ENCODE measurements at places on chromosomes 5 and 9.
A peak's percentile ranks its signal among the peaks of the same experiment; 100 is the strongest.

DNA sequence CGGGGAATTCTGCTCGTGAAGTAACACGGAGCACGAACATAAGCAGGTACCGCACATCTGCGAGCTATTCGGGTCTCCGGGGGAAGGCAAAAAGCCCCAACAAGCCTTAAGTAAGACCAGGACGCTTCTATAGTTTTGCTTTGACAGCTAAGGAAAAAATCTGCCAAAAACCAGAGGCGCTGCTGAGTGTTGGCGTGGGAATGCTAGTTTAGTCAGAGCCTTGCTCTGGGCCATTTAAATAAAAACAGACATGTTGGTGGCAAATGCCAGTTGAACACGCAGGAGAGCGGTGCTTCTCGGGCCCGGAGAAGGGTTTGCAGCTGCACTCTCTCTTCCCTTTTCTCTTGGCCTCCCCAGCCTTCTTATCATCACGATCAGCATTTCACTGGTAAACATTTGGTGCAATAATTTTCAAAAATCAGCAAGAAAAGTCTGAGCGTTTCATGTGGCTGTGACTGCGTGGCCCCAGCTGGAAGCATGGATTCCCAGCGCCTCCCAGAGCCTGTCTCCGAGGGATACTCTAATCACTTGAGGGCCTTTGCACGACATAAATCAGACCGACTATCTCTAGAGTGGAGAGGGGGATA is 6.4 kb upstream of the NOTCH1 start:
- no peak for DNase-seq

- DNase-seq: no peak
These were observed 11.1 kb upstream of the CTSL start for GRCh38 chr9:87714819-87715218.

DNA sequence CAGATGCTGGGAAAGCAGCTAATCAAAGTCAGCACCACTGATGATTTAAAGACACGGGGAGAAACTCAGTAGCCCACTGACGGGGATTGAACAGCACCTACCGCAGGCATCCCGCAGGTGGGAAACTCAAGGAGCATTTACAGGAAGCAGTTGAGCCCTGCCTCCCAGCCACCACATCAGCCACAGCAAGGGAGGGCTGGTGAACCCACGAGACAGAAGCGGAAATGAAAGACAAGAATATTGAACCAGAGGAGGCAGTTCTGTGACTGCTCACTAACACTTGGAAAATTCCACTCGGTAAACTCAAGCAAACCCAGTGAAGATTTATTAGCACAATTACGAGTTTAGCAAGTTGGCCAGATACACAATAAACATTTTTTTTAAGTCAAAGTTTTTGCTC is 10.6 kb upstream of the FAM163B start:
- no peak for DNase-seq

- DNase-seq: no peak
These were observed 39.2 kb downstream of the NEK6 start for GRCh38 chr9:124296796-124297550.

GRCh38 chr5:61342071-61342501 is 10.0 kb downstream of the ZSWIM6 start:
- DNase-seq: no peak

DNA sequence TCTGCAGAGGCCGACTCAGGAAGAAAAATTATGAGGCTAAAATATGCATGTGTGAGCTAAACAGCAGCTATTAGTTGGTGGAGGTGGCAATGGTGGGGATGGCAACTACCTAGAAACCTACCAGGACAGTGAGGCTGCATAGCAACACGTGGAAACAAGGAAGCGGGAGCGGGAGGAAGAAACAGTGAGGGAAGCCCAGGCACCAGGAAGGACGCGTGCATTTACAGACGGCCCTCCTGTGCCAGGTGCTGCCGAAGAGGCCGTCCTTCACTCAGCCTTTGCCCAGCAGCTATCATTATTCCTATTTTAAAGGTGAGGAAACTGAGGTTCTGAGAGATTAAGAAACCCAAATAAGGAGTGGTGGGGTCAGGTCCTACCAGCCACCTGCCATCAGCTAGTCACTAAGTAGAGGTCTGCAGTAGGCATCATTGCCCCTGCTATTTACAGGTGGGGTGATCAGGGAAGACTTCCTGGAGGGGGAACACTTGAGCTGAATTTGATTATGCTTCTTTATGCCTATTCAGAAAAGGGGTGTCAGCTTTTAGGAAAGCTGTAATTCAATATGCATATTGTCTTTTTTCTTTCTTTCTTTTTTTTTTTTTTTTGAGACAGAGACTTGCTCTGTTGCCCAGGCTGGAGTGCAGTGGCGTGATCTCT is 125.3 kb downstream of the CRB2 start:
- DNase-seq: no peak

GRCh38 chr5:151101746-151102145 is 20.9 kb upstream of the TNIP1 start:
- DNase-seq: no peak

- DNase-seq: no peak
These were observed 101.8 kb upstream of the LARP1 start for GRCh38 chr5:154653418-154653763.

GRCh38 chr9:78213712-78214111 is 22.2 kb upstream of the CEP78 start:
- DNase-seq: no peak

GRCh38 chr9:124351672-124352468 is 63.4 kb downstream of the PSMB7 start:
- DNase-seq: no peak

DNA sequence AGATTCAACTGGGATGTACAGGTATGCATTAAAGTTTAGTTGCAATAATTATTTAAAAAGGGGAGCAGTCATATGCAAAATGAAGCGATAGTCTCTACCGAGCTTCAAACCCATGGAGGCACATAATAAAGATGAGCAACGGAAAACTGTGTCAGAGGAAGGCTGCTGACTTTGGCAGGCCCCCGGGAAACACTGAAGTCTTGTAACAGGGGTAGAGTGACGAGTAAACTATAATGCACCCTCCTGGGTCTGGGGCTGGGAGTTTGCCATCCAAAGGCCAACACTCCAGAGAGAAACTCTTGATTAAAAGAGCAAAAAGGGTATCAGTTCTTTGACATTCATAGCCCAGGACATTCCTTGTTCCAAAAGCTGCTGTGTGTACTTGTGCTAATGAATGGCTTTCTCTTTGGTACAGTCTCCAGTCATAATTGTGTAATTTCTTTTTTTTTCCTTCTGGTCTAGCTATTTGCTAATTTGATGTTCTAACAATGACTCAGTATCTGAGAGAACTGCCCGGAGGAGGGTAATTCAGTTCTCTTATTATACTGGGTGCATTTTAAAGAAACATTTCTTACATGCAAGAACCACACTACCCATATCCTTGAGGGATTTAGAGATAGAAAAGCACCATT is 59.2 kb downstream of the TNC start:
- DNase-seq: no peak

- DNase-seq: no peak
These were observed 354.0 kb downstream of the PRR16 start for GRCh38 chr5:120818128-120818527.

DNA sequence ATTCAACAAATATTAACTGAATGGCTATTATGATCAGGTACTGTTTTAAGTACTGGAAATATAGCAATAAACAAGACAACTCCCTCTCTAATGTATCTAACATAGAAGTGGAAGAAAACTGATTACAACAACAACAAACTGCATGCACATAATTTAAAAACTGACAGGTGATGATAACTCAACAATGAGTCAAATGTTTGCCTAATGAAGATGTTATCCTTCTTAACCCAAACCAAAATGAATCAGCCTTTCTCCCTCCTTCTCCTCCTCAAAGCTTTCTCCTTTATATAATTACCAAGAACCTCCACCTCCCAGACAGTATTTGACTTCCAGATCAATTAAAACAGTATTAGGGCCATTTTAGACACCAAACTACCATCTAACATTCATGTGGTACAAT is 49.3 kb downstream of the RICTOR start:
- no peak for DNase-seq

GRCh38 chr9:116020801-116021200 is 132.8 kb upstream of the PAPPA start:
- no peak for DNase-seq

DNA sequence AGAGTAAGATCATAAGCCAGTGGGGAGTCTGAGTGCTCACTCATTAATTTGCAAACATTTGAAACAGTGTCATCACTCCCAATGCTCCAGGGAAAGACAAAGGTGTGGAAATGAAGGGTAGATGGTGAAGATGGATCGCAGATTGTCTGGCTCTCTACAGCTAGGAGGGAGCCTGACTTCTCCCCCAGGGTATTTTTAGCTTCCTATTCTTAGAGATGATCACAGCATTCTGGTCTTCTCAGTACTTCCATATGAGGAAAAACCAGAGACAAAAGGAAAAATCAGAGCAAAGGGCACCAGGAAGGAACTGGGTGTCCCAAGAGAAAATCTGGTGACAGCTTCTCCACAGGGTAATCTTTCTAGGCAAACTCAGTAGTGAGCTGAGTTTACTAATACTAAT is 401.9 kb upstream of the GRIA1 start:
- no peak for DNase-seq

GRCh38 chr5:69491838-69492390 is 676 bp upstream of the OCLN start:
- no peak for DNase-seq

DNA sequence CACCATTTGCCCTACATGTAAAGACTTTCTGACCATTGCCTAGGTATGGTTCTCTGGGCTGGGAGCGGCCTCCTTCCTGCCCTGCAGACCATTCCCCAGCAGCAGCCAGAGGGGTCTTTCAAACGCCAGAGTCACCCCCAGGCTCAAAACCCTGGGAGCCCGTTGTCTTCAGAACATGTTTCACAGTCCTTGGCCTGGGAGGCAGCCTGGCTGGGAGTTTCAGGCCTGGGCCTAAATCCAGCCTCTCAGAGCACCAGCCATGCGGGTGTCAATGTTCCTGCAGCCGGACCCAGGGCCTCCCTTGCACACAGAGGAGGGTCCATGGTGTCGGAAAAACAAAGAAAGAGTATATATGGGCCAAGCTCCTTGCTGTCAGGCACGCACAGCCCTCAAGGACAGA is 145.2 kb upstream of the FOXD4L5 start:
- DNase-seq: no peak

- DNase-seq: peak; percentile 63
These were observed 457.5 kb downstream of the KIF4B start for GRCh38 chr5:155471027-155471426.

- DNase-seq: no peak
These were observed 18.9 kb downstream of the PLK2 start for GRCh38 chr5:58440901-58441460.

DNA sequence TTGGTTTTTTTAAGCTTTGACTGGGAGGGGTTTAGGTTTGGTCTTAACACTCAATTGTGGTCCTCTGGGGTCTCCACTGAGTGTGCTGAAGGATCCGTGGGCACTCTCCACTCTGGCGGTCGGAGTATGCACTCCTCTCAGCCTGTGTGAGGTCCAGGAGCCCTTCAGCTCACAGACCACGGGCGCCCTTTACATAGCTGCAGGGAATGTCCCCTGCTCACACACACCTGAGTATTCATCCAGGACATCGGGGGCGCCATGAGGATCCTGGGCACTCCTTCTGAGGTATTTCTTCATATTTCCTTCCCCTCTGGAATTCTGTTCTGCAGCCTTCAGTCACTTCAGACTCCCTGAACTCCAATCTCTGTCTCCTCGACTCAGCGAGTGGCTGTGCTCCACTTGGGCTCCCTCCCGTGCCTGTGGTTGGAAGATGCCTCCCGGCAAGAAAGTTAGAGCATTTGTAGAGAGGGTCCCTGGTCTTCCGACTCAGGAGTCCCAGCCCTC is 12.5 kb downstream of the TRIP13 start:
- DNase-seq: no peak

GRCh38 chr9:103894184-103894583 is 199.9 kb upstream of the SMC2 start:
- DNase-seq: no peak

- DNase-seq: no peak
These were observed 1356.8 kb upstream of the ACO1 start for GRCh38 chr9:31027678-31028077.

DNA sequence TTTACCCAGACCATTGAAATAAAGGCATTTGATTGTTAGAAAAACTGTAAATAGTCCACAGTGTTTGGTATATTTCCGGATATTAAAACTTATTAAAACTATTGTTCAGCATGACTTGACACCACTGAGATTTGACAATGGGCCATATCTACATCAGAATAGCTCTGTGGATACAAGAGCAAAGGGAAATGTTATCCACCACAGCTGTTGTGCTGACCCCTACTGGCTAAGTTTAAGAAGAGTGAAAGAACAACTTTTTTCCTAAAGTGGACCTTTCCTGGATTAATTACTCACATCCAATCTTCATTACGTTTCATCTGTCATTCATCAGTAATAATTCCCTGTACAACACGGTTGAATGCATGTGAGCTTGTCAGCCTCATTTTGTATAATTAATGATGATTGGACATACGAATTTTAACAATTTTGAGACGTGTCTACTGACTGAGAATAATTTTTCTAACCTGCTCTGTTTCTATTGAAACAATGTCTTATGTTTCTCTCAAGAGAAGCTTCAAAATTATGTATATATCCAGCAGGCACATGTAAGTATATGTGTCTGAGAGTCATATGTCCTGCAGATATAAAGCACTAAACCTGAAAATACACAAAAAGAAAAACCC is 1952.6 kb downstream of the MAT2B start:
- no peak for DNase-seq

GRCh38 chr5:40480392-40480791 is 199.3 kb upstream of the PTGER4 start:
- no peak for DNase-seq

DNA sequence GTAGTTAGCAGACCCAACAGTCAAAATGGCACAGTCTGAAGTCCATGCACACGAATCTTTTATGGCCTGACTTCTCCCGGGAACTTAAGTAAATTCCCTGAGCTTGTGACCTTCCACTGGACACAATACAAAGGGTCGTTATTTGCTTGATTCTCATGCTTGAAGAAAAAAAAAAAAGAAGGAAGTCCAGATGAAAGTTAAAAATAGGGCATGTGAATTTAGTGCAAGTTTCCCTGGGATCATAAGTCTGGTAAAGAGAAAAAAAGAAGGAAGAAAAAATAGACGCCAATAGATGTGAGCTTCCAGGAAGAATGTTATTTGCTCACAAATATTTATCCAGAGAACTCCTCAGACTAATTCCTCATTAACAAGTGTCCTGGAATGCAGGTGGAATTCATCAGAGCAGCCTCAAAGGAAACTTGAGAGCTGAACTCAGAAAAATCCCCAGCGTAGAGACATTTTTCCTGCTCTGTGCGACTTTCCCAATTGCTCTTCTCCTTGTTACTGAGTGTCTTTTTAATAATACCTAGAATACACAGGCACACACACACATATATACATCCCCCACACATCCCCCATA is 616.3 kb downstream of the EBF1 start:
- DNase-seq: no peak

- DNase-seq: no peak
These were observed 1.7 kb downstream of the MSX2 start for GRCh38 chr5:174725991-174726601.

GRCh38 chr5:74430631-74431289 is 209.8 kb downstream of the ENC1 start:
- DNase-seq: no peak

GRCh38 chr5:10635257-10635866 is 71.5 kb downstream of the ANKRD33B start:
- DNase-seq: no peak

Measured in NCI-H774 (cell line).